ENCODE measurements at places on chromosomes 2 and 18.
A peak's percentile ranks its signal among the peaks of the same experiment; 100 is the strongest.

DNA sequence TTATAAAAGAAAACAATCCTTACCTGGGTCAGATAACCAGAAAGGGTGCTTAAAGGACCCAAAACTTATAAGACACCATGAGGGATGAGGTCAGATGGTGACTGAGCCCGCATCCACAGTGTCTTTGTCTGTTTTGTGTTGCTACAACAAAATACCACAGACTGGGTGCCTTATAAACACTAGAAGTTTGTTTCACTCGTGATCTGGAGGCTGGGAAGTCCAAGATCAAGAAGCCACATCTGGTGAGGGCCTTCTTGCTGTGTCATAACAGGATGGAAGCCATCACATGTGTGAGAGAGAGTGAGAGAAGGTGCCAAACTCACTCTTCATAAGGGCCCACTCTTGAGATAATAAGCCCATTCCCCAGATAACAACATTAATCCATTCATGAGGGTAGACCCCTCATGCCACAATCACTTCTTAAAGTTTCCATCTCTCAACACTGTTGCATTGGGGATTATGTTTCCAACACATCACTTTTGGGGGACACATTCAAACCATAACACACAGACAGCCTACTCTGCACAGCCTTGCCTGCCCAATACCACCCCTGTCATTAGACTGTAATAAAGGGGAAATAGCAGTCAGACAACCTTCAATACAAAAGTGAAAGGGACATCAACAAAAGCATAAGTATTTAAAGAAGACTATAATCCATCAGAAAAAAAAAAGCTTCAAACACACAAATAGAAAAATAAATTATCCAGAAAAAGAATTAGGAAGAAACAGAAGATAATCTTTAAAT, 249.8 kb downstream of the ANAPC1 start:
- DNase-seq, result no peak

- no peak for DNase-seq
These were observed 7.5 kb downstream of the RALBP1 start for GRCh38 chr18:9482790-9483189.

GRCh38 chr2:202023904-202024266, 9.8 kb upstream of the FZD7 start:
- DNase-seq, result no peak

DNA sequence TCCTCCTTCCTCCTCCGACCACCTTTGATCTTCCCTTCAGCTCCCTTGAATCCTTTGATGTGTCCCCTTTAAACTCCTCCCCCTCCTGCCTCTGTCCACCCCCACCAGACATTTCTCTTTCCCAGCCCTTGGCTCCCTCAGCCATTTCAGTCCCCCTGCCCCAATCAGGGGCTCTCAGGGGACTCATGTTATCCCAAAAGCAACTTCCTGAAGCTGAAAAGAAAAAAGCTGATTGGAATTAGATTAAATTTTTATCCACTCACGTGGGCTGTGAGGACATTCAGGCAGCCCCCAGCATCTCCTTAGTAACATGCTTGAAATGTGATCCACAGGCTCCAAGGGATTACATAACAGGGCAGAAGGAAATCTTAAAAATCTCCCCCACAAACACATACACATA, 81.3 kb downstream of the NEURL3 start:
- DNase-seq, result no peak

GRCh38 chr18:27673861-27674260, 488.8 kb upstream of the CHST9 start:
- no peak for DNase-seq

- no peak for DNase-seq
These were observed 99.0 kb upstream of the GRB14 start for GRCh38 chr2:164719996-164720941.

GRCh38 chr18:35581546-35581897, at the start of gene GALNT1:
Gene GALNT1 (plus strand): TSS chr18:35581740. CDS start chr18:35654663, 72,923 bp downstream.
- DNase-seq, result peak; percentile 76

DNA sequence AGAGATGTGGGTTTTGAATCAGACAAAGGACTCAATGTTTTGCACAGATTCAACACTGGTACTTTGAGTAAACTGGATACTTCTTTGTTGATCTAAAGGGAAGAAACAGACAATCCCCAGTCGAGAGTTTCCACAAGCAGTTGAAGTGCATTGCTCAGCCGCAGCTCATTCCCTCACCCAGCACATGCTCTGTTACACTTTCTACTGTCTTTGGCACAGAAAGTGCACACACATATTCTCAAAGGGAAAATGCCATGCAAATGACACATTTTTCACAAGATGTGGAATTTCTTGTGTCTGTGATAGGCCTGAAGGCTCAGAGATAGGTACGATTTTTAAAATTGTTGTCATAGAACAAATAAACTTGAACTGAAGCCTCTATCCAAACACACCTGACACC, 258.9 kb upstream of the TRIB2 start:
- no peak for DNase-seq

DNA sequence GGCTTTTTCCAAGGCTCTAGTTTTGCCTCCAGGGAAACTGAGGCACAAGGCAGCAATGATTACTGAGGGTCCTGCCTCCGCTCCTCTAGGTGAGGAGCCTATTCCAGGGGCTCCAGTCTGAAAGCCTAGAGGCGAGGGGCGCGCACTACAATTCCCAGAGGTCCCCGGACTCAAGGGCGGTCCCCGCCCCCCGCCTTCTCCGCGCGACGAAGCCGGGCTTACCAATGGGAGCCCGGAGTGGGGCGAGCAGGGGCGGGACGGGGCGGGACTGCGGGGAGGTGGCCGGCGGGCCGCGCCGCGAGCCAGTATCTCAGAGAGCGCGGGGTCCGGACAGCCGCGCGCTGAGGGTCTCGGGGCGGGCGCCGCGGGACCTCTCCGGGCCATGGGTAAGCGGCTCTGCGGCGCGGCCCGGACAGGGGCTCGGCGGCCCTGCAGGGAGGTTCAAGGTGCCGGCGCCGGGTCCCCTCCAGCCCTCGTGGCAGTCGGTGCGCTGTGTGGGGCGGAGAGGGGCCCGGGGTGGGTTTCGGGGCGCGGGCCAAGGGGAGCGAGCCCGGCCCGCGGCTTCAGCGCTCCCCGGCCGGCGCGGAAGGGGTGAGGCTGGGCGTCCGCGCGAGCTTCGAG, at the start of gene ARID5A:
ARID5A (plus strand) TSS at position 308 of the 621 bp plus-strand sequence; CDS start at position 383, 75 bp downstream.
- DNase-seq, result peak; percentile 89

GRCh38 chr2:1586251-1586922, 157.9 kb downstream of the PXDN start:
- DNase-seq, result no peak

DNA sequence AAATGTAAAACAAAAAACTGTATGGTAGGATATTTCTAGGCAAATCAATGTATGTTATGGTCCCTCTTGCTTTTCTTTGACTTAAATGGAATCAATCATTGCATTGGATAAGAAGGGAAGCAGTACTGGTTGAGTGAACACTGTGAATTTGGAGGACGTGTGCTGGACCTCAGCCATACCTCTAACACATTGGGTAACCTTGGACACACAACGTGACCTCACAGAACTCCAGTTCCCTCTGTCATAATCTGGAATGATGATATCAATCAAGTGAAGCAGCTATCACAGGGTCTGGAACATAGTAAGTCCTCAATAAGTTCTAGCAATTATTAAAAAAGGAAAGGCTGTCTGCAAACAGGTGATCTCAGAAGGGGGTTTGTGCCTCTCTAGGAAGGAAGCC, 474.9 kb upstream of the TCF4 start:
- no peak for DNase-seq

- no peak for DNase-seq
These were observed 46.3 kb downstream of the TMEM247 start for GRCh38 chr2:46525522-46526155.

- DNase-seq, result peak; percentile 77
These were observed 36.6 kb downstream of the COPS8 start for GRCh38 chr2:237122214-237122666.

DNA sequence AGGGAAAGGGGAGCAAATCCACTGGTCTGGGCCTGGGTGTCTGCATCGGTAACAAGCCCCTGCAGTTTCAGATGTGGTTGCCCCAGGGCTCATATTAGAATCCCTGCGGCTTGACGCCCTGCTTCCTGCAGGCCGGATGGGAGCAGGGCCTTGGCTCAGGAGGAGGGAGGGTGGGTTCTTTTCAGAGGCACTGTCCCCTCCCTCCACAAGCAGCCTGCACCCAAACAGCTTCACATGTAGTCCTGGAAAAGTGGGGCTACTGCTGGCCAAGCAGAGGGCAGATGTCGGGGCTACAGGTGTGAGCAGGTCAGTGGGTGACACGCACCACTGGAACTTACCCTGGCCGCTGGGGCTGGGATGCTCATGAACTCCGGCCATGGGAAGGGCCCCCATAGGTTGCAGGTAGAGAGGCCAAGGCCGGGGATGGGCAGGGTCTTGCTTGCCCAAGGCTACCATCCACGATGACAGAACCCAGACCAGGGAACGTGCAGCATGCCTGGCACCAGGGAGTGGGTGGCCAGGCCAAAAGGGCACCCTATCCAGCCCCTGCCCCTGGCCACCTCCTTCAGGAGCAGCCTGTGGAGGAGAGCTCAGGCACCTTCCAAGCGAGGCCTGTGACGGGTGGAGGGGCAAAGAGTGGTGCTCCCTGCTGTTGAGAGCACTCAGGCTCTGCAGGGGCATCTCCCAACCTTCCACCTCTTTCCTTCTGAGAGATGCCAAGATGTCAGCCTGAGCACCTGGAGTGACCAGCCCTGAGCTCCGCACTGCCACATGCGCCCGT, 16.8 kb downstream of the ARID5A start:
- no peak for DNase-seq

DNA sequence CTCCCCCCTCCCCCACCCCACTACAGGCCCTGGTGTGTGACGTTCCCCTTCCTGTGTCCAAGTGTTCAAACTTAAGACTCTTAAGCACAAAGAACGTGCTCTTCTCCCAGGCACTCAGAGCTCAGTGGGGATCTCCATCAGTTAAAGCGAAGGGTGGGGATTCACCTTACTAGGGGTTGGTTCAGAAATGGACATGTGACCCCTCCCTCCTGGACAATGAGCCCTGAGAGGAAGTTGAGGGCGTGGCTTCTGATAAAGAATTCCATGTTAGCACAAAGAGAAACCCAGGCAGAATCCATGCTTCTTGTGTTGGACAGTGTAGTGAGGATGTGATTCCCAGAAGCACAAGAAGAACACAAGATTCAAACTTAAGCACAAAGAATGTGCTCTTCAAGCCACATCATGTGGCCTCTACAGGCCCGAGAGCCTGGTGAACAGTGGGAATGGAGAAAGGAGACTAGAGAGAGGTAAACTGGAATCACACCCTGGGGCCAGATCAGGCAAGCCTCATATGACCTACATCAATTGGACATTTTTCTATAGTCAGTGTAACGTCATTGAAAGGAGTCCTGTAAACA, 78.1 kb upstream of the TTC39C start:
- no peak for DNase-seq

GRCh38 chr2:119680457-119681202, 1.6 kb downstream of the TMEM177 start:
- no peak for DNase-seq

DNA sequence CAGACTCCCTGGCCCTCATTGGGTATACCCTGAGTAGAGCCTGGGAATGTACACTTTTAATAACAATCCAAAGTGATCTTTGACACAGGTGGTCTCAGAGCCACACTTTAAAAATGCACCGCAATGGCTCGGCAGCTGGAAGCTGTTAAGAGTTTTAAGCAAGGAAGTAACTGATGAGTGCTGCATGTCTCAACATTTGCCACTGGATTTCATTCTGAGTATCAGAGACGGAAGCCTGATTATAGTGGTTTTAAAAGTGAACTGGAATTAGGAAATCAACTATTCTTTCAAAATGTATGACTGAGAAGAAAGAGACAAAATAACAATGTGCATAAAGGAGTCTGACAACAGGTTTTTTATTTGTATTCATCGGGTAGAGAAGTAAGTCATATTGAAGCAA, 7.5 kb downstream of the MBOAT2 start:
- no peak for DNase-seq

GRCh38 chr18:53702480-53702879, 522.0 kb downstream of the MBD2 start:
- DNase-seq, result peak; percentile 56

DNA sequence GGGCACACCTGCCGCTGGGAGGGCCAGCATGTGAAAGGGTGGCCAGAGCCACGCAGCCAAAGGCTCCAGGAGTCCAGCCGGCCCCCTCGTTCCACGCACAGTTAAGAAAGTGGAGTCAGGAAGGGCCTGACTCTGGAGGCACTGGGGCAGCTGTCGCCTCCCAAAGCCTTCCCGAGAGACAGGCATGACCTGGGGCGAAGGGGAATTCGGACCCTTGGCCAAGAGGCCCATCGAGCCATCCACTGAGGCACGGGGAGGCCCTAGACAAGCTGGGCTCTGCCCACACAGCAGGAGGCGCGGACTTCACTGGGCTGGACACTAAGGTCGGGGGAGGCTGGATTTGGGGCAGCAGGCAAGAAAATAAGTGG, 38.5 kb upstream of the SNED1 start:
- no peak for DNase-seq

GRCh38 chr2:203763241-203763937, 57.0 kb downstream of the CD28 start:
- no peak for DNase-seq
